ENCODE measurements at places on chromosomes 3 and 15.
A peak's percentile ranks its signal among the peaks of the same experiment; 100 is the strongest.

- no peak for DNase-seq
Observed at GRCh38 chr3:29937185-29937584, 656.3 kb downstream of the RBMS3 start.

DNA sequence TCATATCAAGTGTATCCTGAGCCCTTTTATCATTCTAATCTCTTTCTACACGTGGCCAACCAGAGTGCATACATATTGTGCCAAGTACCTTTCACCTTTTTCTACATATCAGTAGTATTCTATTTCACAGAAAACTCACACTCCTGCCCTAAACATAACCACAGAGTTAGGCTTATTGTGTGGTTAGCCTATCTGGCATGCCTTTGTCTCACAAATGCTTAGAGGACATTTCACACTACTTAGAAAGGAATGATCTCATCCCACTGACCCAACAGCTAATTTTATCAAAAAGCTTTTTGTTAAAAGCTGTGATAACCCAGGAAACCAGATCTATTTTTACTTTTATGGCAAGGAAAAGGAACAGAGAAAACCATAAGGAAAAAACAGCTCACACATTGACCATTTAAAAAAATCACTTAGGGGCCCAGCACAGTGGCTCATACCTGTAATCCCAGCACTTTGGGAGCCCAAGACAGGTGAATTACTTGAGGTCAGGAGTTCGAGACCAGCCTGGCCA, 17.8 kb upstream of the MAP4 start:
- DNase-seq = no peak

DNA sequence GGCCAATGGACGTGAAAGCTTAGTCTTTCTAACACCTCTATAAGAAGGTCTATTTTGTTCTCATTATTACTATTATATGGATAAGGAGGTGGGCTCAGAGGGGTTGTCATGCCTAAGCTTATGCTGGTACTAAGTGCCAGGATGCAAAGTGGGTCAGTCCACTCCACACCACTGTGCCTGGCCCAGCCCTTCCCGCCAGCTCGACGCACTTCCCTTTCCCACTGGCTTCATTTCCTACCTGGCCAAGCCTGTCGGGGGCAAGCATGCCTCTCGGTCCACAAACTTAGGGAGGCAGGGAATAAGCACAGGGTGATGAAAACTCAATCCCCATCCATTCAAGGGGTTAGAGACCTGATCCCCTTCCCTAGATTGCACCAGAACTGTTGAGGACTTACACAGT, 5.9 kb upstream of the SYNM start:
- DNase-seq = no peak

DNA sequence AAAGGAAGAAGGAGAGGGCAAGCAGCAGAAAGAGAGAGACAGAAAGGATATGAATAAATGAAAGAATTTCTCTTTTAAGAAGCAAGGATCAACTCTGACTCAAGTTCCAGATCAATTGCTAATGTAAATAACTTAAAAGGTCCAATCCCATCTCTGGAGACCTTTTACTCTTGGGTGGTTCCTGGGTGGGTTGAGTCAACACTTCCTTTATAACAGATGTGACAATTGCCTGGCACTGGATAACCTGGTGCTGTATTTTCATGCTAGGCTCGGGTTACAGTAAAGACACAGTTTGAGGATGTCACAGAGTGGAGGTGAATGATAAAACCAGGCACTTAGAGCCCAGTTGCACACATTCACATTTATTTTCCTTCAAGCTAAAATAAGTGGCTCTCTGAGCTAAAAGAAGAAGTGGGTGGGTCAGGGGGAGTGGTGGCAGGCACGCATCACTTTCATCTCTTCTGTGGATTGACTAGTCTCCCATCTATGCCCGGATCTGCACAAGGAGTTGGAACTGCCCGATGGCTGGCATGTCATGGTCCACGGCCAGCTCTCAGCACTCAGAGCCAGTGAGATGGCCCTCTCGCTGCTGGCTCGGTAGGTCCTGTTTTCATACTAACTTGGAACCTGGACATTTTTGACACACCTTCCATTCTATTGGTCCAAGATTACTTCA, 465.8 kb downstream of the FOXP1 start:
- DNase-seq = no peak

DNA sequence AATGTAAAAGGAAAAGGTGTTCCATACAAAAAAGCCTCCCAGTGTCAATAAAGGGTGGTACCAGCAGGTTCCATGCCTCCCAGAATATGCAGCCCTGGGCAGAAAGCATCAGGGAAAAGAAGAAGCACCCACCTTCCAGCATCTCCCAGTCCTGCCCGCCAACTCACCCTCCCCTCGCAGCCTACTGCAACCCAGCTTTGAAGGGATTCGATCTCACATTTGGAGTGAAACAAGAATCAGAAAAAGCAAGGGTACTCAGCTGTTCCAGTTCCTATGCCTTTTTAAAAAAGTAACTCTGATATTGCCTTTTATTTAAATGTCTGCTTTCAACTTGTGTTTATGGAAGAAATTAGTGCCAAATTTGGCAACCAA, 166.9 kb downstream of the ADAMTS17 start:
- DNase-seq = no peak

- no peak for DNase-seq
Observed at GRCh38 chr3:121768452-121768851, 18.9 kb upstream of the GOLGB1 start.

GRCh38 chr3:41688595-41689380, 273.1 kb downstream of the ULK4 start:
- no peak for DNase-seq

DNA sequence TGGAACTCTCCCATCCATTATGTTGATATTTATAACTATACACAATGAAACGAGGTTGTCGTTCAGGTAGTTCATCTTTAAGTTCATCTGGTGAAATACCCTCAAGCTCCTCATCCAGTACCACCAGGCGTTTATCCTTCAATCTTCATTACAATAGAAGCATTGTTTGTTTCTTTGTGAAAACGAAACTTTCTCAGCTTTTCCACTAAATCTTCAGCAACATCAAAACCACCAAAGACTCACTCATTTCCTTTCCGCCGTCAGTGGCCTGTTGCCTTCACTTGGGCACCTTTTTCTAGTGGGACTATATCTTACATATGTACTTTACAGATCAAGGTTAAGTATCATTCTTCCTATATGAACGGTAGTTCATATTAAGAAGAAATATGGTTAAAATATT, 44.1 kb upstream of the TFG start:
- DNase-seq = no peak

GRCh38 chr3:46646700-46647099, 34.4 kb downstream of the FAM240A start:
- DNase-seq = no peak

- DNase-seq = no peak
Observed at GRCh38 chr3:119628816-119629445, 31.2 kb downstream of the PLA1A start.

DNA sequence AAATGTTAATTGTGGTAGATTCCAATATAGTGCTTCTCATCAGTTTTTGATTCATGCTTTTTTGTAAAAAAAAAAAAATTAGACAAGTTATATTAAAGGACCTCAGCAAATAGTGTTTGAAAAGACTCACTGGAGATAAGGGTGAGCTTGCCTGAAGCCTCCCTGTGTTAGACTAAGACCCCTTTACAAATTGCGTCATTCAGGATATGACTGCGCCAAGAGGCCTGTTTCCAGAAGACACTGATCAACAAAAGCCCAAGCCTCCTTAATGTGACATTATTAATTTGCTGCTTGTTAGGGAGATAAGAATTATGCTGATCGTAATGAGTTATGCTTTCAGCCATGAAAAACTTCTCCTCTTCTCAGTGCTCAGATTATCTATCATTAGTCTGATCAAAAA, 13.0 kb upstream of the DNAJC13 start:
- no peak for DNase-seq

DNA sequence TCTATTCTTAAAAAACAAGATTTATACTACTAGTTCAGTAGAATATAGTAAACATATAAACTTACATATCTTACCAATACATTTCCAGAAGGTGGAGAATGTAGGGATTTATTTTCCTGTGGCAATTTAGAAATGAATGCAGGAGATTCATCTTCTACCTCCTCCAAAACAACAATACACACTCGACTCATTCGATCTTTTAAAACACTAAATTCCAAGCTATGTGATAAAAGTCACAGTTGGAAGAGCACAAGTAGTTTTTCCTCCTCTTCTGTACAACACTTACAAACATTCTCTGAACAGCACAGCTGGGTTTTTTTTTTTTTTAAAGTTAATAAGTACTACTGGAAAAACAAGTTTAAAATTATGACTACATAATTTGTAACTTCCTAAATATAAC, 1.4 kb downstream of the ANKRD28 start:
- DNase-seq = no peak

- DNase-seq = no peak
Observed at GRCh38 chr3:56704706-56705105, 21.6 kb upstream of the TASOR start.

DNA sequence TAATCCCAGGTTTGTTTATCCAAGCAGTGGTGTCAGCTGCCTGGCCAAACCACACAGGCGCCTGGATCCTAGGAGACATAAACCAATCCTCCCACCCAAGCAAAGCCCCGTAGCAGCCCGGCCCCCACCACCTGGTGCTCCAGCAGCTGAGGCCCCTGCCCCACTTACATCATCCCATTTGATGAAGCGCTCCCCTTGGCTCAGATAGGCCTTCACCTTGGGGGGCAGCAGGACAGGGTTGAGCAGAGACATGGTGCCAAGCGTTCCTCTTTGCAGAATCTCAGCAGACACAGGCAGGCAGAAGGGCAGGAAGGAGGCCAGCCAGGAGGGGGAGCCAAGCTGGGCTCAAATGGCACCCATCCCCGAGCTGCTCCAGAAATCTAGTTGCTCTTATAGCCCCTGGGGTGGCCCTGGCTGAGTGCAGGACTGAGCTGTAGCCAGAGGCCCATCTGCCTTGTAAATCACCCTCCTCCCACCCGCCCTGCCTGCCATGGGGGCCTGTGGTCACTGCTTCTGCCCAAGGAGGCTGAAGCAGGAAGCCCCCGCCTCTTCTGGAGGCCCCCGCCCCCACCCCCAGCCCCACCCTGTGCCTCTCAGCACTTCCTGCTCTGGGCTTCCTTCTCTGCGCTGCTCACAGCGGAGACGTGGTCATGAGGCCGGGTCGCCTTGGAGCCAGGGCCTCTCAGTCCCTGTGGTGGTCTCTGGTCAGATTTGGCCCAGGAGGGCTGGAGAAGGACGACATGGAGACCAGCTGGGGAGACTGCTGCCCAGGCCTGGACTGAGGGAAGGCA, at the start of gene PLCB2:
Gene PLCB2, minus strand, starts transcription at position 515 of the 791 bp plus-strand sequence. Its CDS starts 263 bp downstream, at position 252.
- DNase-seq = peak; percentile 31

GRCh38 chr15:68500363-68501258, 68.6 kb upstream of the ITGA11 start:
- DNase-seq = no peak

GRCh38 chr3:107650788-107651187, 128.0 kb downstream of the BBX start:
- no peak for DNase-seq

DNA sequence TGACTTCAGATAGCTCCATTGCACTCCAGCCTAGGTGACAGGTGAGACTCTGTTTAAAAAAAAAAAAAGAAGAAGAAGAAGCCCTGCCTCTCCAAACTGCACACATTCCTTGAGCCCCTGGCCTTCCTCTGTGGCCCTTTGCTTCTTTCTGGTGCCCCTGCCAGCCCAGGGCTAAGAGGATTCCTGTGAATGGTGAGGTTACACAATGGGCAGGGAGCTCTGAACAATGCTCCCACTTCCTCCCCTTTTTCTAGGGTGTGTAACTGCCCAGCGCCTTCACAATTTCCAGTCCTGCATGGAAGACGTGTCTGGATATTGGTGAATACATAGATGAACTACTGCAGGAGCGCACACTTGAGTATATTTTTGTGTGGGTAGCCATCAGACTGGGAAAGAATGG, 3.6 kb upstream of the AMOTL2 start:
- DNase-seq = no peak

DNA sequence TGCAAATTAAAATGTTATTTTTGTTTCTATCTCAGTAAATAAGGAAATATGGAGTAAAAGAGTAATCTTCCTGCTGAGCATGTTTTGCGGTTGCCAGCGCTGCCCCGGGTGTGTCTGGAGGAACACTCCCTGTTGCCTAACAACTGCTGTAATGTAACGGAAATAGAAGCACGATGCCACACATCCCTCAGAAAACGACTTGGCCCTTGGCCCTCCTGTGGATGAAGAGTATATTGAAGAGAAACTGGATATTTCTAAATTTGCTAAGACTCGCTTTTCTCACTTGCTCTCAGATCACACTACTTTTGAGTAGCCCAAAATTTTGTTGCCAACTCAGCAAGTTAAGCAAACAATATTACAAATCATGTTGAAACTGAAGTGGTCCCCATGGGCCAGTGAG, 18.9 kb downstream of the CX3CR1 start:
- DNase-seq = no peak

GRCh38 chr15:29936353-29937049, 114.2 kb upstream of the TJP1 start:
- DNase-seq = no peak

GRCh38 chr3:194395778-194396538, 3.1 kb downstream of the GP5 start:
- DNase-seq = peak; percentile 23

DNA sequence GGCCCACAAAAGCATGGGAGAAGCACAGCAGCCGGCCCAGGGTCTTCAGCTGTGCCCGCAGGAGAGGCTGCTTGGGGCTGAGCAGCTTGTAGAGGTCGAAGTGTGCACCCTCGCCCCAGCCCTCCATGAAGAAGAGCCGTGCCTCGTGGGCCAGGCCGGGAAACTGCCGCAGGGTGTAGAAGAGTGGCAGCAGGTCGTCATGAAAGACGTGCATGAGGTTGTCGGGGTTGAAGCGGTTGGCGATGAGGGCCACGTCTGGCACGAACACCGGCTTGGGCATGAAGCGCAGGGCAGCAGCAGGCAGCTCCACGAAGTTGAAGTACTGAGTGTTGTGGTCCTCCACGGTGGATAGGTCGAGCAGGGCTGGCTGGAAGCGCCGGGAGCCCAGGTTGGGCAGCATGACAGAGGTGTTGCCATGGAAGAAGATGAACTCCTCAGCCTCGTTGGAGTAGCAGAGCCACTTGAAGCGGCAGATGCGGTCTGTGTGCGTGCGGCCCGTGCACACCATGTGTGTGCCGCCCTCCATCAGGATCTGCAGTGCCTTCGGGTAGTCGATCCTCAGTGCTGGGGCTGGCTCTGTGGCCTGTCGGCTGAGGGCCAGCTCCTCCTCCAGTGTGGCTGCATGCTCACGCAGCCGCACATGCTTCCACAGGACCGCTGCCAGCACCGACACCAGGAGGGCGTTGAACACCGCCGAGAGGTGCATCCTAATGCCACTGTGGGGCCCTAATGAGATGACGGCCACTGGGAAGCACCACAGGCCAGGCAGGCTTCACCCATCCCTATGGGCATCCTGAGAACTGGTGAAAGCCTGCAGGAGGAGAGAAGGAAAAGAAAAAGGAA, 24.9 kb downstream of the POMGNT2 start:
- no peak for DNase-seq

DNA sequence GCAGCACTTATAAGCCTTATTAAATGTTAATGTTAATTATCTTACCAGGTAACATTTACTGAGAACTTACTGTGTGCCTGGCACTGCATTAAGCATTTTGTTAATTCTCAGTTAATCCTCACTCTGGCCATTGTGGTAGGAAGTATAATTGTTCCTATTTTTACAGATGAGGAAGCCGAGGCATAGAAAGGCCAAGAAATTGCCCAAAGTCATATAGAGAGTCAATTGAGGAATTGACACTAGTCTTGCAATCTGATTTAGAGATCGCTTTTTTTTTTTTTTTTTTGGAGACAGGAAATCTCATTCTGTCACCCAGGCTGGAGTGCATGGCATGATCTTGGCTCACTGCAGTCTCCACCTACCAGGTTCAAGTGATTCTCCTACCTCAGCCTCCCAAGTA, 132.6 kb upstream of the PROK2 start:
- no peak for DNase-seq
